ENCODE measurements at places on chromosomes 2 and 18. TPM values are rescaled to one million over a fixed set of nuclear protein-coding genes. Genes with fewer than 3 reads are reported as not detected.

IL36A gene
- not detected for total RNA-seq

ZNF396 gene
- total RNA-seq, result 1.4 TPM

KIF3C gene
- total RNA-seq, result 21.8 TPM

TWIST2 gene
- total RNA-seq, result 15.9 TPM

DYSF gene
- total RNA-seq, result 1.0 TPM

CCL20 gene
- total RNA-seq, result not detected

All from A375 (cell line).